ENCODE measurements at places on chromosomes 6 and 20. TPM values are rescaled to one million over a fixed set of nuclear protein-coding genes. Genes with fewer than 3 reads are reported as not detected.

Gene DSP
- 109 TPM for total RNA-seq

GRCh38 chr6:144340541-144341371 lies 55.6 kb downstream of the UTRN start:
- no peak for DNase-seq

- DNase-seq = no peak
Observed at GRCh38 chr6:107495196-107495643, 5.3 kb downstream of the SOBP start.

- no peak for DNase-seq
Observed at GRCh38 chr6:165991341-165991740, 176.3 kb downstream of the TBXT start.

GRCh38 chr6:90860822-90861601 lies 274.1 kb upstream of the MAP3K7 start:
- no peak for DNase-seq

- no peak for DNase-seq
Observed at GRCh38 chr6:90695316-90695715, 108.4 kb upstream of the MAP3K7 start.

DNA sequence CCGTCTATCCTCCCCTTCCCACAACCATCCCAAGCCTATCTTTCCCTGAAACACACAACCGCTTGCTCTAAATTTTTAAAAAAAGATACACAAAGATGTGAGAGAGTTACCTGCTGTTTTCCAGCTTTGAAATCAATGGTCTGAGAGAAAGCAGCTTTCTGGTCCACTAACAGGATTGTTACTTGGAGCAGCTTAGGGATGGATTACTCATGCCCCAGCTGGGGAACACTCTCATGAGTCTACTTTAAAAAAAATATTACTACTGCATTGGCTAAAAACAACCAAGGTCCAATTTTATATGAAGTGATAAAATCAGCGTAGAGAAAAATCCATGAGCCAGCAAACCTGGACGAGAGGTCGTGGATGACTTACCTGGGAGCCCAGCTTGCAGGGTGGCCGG lies 29.6 kb upstream of the FOXC1 start:
- DNase-seq = no peak

DNA sequence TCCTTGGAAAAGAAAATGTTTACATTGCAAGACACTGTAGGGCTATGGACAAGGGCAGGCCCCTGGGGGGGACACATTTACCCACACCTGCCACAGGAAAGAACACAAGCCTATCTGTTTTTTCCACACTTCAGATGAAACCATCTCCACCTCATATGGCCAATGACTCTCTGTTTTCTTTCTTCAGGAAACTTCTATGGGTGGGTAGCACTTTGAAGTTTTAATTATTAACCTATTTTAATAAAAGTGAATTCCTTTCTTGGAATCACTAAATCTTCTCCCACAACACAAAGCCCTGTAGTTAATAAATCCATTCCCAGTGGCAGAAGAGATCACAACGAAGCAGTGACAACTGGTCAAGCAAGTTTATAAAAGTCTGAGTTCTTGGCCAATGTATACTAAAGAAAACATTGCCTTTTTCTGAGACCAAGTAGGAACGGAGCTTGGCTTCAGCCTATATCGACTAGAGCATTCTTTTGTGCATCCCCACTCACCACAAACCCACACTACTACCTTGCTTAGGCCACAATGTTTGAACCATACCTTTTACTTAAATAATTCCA lies 125.1 kb upstream of the CARMIL1 start:
- DNase-seq = no peak

DNA sequence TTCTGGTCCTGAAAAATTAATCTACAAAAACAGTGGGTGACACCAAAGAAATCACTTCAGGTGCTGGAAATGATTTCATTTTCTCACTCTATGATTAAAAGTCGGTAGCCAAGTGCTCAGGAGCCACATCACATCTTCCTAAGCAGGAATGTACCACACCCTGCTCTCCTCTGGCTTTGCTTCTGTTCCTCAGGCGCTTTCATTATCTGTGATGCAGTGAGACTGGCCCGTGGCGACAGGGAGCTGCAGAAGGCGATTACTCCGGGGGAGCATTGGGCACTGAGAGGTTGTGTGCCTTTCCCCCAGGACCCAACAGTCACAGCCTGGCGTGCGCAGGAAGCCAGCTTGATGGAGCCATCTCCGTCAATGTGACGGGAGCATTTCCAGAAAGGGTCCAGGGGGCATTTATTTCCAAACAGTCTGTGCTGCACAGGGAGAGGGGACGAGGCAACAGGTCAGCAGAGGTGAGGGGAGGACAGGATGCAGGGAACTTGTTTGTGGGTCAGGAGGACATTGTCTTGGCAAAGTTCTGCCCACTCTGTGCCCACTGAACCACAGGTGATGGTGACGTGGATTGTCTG lies 5.6 kb upstream of the ZNF831 start:
- DNase-seq = no peak

Gene ZNF831
- 0.56 TPM for total RNA-seq

- no peak for DNase-seq
Observed at GRCh38 chr20:58212636-58213035, 15.8 kb downstream of the ANKRD60 start.

GRCh38 chr20:55472704-55473103 lies 532.6 kb downstream of the CBLN4 start:
- DNase-seq = no peak

GRCh38 chr6:42269553-42269952 lies 51.9 kb upstream of the MRPS10 start:
- DNase-seq = no peak

DNA sequence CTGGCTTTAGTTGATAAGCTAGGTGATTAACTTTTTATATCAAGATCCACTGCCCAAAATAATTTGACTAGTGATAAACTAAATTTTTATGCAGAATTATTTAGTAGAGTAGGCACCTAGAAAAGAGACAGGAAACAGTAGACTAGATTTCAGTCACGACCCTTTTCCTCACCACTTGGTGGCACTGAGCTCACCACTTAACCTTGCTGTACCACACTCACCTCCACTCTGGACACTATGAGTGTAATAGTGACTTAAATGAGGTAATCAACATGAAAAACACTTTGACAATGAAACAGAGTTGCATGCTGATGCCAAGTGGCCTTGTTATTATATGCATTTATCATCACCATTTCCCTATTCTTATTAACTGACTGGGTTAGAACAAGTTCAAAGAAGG lies 730.4 kb downstream of the KIF16B start:
- no peak for DNase-seq

Gene SGK2
- total RNA-seq = 0.85 TPM

DNA sequence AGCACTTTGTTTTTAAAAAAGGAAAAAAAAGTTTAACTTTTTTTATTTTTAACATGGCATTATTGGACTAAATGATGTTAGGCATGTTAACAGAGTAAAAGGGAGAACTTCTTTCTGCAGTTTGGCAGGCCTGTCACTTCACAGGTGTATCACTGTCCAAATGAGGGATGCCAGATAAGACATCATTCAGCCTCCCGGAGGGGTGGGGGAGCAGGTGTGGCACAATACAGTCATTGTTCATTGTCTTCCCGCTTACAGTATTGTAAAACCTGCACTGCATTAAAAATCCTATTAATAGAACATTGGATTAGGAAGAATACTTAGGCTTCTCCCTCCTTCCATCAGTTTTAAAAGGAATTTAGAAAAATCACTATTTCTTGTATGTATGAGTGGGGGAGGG lies 80.7 kb downstream of the CARMIL1 start:
- no peak for DNase-seq
